HL-60 (cell line): ENCODE measurements at places on chromosomes 5 and 9.

- no peak for DNase-seq
Observed at GRCh38 chr5:179488491-179488890, 61.9 kb upstream of the RUFY1 start.

GRCh38 chr5:79456890-79457583 is 56.9 kb downstream of the HOMER1 start:
- no peak for DNase-seq

DNA sequence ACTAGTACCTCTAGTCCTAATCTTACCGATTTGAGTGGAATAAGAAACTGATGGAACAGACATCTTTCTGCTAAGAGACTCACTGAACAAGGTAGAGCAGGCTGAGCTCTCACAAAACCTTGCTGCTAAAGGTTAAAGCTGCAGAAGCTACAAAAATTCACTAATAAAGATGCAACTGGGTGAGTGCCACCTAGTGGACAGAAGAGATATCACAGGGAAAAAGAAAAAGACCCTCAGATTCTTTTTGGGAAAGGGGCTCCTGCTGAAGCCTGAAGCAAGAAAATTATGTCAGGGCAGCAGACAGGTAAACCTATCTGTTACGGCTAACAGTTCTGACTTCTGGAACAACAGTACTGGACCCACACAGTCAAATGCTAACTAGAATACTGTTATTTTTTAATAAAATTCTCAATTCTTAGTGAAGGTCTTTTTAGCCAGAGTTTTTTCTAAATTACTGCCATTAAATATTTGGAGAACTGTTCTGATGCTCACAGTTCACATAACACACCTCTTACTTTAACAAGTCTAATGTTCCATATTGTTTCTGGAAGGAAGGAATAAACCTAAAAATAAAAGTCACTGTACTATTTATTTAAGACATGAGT is 51.2 kb downstream of the DIAPH1 start:
- no peak for DNase-seq

DNA sequence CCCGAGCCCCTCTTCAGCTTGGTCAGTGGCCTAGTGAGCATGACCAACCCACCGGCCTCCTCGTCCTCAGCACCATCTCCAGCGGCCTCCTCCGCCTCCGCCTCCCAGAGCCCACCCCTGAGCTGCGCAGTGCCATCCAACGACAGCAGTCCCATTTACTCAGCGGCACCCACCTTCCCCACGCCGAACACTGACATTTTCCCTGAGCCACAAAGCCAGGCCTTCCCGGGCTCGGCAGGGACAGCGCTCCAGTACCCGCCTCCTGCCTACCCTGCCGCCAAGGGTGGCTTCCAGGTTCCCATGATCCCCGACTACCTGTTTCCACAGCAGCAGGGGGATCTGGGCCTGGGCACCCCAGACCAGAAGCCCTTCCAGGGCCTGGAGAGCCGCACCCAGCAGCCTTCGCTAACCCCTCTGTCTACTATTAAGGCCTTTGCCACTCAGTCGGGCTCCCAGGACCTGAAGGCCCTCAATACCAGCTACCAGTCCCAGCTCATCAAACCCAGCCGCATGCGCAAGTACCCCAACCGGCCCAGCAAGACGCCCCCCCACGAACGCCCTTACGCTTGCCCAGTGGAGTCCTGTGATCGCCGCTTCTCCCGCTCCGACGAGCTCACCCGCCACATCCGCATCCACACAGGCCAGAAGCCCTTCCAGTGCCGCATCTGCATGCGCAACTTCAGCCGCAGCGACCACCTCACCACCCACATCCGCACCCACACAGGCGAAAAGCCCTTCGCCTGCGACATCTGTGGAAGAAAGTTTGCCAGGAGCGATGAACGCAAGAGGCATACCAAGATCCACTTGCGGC is 1.8 kb downstream of the EGR1 start:
- DNase-seq, result no peak

- DNase-seq, result no peak
Observed at GRCh38 chr9:130327070-130327780, 61.7 kb downstream of the HMCN2 start.

DNA sequence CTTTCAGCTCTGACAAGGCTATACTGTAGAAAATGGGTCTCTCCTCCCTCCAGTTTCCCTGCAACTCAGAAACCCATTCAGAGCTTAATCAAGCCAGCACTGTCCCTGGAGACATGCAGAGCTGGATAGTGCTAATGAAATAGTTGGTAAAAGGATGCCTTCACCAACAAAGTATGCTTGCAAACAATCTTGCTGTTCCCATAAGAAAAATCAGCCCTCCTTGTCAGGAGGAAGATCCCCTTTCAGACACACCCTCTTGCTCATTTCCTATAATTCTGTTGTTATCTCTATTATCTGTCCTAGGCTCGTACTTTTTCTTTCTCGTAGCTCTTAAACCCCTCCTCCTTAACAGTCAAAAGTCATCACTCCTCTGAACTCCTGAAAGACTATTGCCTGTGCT is 9.9 kb upstream of the OSMR start:
- DNase-seq, result no peak

- DNase-seq, result no peak
Observed at GRCh38 chr9:89668216-89668865, 63.5 kb downstream of the GADD45G start.

DNA sequence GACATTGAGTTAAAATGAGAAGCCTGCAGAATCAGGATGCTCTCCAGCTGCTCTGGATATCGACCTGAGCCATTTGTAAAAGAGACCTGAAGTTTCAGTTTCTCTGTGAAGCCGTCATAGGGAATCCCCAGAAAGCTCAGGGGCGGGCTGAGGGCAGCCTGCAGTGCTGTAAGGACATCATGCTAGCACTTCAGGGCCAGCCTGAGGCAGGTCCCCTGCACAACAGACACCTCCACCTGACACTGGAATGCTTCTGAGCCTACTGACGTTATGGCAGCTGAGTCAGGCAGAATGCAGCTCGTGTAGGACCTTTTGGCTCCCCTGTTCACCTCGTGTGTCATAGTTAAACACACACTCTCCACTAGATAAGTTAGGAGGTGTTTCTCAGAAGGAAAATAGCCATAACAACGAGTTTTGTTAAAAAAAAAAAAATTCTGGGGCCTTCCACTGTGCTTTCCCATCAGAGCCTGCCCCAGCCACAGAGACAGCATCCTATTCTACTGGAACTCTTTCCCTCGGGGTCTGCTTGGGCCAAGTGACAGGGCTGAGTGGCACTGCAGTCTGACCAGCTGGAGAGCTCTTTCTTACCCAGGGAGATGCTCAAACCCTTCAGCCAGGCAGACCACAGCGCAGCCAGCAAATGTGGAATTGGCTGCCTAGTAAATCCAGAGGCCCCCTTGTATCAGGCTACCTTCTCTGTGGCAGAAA is 354.9 kb downstream of the DIRAS2 start:
- no peak for DNase-seq

- DNase-seq, result no peak
Observed at GRCh38 chr5:124436294-124436693, 310.1 kb downstream of the ZNF608 start.

GRCh38 chr5:126984632-126985031 is 45.7 kb downstream of the MARCHF3 start:
- no peak for DNase-seq

GRCh38 chr9:122337556-122337929 is 33.3 kb upstream of the PTGS1 start:
- no peak for DNase-seq

GRCh38 chr5:15731699-15732098 is 231.7 kb downstream of the FBXL7 start:
- no peak for DNase-seq

DNA sequence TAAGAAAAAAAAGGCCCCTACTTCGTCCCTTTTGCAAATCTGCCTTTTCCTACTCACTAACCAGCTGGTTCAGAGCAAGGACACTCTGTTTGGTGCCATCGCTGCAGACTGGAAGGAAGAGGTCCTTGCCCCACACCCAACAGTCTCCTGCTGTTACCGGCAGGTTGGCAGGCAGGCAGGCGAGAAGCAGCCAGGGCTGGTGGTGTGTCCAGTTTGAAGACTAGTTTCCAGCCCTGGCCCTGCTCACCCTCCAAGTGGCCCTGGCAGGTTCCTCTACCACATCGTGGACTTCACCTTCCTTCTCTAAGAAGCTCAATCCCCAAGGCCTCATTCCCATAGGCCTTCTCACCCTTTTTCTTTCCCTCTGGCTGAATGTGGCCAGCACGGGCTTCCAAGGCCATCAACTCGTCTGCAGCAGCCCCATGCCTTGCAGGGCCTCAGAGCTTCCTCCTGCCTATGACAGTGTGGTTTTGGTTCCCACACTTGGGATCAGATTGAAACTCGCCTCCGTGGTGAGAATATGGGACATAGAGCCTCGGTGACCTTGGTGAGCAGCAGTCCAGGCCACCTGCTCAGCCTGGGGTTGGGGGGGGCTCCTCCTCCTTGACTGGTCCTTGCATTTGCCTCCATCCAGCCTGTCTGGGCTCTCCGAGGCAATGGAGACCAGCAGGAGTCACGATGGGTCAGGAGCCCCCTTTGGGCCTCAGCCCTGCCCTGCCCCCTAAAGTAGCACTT is 22.9 kb downstream of the TGFBI start:
- DNase-seq, result no peak

DNA sequence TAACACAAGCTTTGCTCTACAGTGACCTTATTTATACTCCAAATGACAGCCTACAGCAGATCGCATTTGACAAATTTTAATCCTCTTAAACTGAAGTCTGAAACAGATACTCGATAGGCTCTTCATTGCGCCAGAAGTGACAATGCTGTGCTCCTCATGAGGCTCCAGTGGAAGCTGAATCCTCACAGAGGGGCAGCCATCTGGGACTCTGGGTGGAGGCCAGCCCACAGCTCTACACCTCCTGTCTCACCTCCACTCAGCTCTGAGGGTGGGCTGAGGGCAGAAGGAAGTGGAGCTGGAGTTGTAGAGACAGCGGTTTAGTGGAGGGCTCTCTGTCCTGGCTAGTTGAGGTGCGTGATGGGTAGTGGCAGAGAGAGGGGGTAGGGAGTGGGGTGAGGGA is 283.3 kb upstream of the ANKRD55 start:
- no peak for DNase-seq

- DNase-seq, result no peak
Observed at GRCh38 chr5:153459051-153459743, 31.3 kb upstream of the GRIA1 start.

- DNase-seq, result no peak
Observed at GRCh38 chr9:75369989-75370388, 281.7 kb downstream of the OSTF1 start.

DNA sequence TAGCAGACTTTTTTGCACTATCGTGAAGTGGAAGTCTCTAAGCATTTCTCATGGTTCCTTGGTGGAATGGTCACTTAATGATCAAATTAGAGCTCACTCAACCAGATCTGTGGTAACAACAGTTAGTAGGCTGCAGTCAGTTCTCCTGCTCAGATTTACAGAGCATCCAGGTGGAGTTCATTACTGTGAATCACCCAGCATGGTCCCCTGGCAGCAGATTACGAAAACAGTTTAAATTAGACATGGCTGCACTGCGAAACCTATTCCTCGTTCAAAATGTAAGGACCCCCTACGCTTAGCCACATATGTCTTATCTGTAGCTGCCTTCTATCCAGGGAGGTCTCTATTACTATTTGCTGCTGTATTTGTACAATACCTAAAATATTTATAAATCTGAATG is 823.6 kb upstream of the ARRDC3 start:
- DNase-seq, result no peak

DNA sequence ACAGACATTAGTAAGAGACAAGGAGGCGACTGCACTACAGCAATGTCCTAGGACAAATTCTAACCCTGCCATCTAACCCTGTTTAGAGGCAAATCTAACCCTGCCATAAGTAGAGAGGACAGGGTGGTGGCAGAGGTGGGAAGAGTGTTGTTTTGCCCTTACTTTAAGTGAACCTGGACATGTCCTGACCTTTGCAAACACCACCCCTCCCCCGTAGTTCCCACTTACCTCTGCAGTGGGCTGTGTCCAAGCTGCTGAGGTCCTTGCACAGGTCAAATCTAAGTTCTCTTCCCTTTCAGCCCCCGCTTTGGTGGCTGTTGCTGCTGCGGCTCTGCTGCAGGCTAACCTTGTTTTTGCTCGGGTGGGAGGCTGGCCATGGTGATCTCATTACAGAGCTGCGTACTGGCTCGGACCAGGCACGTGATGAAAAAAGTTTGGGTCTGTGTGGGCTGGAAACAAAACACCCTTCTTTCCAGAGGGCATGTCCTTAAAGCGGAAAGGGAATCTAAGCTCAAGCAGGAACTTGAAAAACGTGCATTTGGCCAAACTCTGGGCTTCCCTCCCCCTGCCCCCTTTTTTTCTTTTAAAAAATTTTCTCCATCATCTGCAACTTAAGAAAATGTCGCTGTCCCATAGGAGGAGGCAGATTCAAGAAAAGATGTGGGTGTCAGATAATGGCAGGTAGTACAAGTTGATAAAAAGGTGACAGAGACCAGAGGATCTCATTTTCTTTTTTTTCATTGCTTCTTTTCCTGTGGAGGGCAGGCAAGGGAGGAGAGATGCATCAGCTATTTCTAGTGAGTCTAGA is at the start of gene FAXDC2:
Gene FAXDC2 (minus strand): TSS at position 349 of the 808 bp plus-strand sequence. CDS start 12,425 bp downstream, outside the sequence.
- peak; percentile 37 for DNase-seq

DNA sequence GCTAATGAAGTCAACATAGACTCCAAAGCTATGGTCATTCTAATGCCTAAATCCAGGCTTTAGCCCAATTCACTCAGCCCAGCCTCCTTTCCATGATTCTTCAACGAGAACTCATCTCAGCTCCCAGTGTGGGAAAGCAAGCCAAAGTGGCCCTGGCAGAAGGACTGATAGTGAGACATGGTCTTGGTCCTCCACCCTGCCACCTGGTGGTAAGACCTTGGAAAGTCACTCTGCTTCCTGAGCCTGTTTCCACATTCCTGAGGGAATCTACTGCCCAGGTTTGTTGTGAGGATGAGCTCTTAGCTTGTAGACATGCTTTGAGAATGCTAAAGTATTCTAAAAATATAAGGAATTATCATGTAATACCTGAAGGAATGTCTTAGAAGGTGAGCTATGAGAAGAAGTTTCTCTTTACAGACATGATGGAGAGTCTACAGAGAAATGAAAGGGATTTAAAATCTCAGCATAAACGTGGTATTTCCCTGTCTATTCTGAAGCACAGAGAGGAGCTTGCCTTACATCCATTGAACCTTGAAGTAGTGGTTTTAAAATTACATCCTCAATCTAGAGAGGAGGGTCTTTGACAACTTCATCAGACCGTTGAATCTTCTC is 173.5 kb downstream of the TRIM32 start:
- peak; percentile 16 for DNase-seq

DNA sequence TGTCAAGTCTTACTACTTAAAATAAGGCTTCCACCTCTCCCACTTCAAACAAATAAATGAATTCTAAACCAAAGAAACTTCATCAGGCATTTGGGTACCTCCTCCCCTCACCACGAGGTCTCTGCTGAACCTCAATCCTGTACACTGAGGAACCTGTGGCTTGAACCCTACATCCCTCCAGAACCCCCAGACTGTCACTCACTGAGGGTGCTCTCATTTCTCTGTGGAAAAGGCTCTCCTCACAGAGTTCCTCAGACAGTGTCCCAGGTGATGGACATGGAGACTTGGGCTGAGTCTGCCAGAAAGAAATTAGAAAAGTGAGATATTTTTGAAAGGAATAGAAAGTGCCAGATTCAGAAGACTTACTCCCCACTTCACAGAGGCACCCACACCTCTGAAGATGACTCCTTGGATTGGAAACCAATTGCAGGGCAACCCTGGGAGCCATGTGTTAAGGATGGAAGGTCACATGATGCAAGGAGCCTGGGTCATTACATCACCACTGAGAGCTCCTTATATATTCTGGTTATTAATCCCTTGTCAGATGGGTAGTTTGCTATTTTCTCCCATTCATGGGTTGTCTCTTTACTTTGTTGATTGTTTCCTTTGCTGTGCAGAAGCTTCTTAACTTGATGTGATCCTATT is 19.8 kb downstream of the MLANA start:
- DNase-seq, result no peak

GRCh38 chr9:4985386-4986266 is 554 bp downstream of the JAK2 start:
- DNase-seq, result peak; percentile 68

- no peak for DNase-seq
Observed at GRCh38 chr5:69360442-69360841, 8.9 kb downstream of the AK6 start.
